ENCODE measurements at places on chromosomes 5 and 9.

DNA sequence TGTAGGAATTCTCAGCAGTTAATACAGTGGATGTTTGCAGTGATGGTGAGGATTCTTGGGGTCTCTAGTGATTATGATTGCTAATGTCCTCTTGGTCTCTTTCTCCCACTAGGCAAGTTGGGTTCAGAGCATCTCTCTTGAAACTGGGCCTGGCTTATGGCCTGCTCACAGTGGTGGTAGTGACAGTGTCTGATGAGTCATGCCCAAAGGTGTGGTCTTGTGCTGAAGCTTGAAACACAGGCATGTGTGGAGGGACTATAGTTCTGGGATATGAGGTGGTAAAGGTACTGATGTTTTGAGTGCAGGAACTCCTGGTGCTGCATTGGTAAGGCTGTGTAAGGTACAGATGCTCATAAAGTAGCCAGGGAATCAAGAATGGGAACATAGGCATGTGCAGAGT is 231.1 kb downstream of the FAM170A start:
- no peak for DNase-seq

- DNase-seq: peak; percentile 47
Observed at GRCh38 chr9:125747053-125747764, at the start of gene PBX3. Gene PBX3 (plus strand): TSS chr9:125747373.

DNA sequence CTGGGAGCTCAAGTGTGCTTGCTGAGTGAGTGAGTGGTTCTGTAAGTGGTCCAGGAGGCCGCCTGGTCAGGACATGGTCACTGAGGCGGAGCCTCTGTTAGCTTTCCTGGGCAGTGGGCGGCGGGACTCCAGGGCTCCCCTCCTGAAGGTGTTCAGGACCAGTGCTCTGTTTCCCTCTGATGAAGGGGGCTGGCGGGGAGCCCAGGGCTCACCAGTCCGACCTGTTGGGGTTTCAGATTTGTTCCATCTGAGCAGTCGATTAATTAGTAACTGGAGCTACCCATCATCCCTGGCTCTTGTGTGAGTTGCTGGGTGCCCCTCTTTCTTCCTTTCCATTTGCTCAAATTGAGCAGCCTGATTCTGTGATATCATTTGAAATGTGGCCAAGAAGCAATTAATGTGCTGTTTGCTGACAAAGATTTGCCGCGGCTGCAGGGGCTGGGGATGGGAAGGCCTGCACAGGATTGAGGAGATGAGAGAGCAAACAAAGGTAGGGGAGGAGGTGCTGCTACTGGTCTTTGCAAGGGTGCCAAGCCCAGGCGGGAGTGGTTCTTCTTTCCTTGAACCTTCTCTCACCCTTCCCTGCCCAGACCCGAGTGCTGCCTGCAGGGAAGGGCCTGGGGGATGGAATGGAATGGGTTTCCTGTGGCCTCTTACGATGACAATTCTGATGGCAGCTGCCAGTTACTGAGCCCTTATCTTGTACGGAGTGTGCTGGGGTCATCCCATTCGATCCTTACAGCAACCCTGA is 92.8 kb upstream of the PITX1 start:
- no peak for DNase-seq

GRCh38 chr9:97969014-97969413 is 14.1 kb upstream of the ANP32B start:
- no peak for DNase-seq

- no peak for DNase-seq
Observed at GRCh38 chr9:80467632-80468031, 895.9 kb downstream of the TLE4 start.

DNA sequence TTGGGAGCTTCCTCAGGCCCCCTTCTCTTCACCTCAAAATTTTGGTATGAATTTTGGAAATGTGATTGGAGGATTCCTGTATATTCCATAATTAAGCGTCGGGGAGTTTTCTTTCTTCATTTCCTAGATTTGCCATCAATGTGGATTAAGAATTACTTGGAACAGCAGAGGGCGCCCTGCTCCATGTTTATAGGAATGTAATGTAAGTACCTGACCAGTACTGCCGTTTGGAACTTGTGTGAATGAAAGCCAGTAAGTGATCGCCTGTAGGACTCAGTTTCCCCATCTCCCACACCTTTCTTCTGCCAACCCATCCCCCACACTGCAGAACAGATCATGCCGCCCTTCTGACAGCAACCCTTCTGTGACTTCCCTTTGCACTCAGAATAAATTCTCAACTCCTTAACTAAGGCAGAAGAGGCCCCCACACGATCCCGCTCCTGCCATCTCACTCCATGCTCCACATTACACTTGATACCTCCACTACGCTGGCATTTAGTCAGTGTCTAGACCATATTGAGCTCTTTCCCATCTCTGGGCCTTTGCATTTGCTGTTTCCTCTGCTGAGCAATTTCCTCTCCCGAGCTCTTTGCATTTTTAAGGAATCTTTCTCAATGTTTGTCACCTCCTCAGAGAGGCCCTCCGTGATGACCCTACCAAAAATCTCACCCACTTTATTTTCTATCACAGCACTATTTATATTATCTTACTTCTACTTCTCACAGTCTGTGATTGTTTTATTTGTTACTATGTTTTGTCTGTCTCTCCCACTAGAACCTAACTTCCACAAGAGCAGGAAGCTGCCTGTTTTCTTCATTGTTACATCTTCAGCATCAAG is 79.5 kb upstream of the HTR4 start:
- peak; percentile 56 for DNase-seq

DNA sequence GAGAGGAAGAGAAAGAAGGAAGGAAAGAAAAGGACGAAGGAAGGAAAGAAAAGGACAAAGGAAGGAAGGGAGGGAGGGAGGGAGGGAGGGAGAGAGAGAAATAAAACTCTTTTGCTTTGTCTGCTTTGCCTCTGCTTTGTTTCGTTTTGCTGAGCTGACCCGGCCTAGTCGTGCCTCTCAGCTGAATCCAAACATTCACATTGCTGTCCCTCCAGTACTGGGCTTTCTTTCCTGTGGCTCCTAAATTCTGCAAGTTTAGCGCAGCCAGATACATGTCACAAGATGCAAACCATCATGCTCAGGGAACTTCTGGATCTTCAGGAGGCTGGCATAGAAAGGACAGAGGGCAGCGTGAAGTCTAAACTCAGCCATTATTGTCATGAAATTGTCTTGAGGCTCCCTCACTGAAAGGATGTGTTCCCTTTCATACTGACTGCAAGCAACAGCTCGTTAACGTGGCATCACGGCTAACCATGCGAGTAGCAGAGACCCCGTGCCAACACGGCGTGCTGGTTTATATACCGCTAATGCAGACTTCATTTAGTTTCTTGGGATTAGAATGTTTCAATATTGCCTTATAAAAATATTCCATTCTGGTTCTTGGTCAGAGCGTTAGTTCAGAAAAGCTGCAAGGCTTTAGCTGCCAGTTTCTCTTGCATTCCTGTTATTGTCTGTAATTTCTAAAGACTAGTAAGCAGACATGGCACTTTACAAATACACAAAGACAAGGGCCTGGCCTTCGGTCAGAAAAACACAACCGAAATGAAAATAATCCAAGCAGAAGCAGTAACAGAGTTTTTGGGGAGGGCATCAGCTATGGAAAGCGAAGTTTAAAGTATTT is 94.2 kb downstream of the TMEM174 start:
- DNase-seq: no peak

DNA sequence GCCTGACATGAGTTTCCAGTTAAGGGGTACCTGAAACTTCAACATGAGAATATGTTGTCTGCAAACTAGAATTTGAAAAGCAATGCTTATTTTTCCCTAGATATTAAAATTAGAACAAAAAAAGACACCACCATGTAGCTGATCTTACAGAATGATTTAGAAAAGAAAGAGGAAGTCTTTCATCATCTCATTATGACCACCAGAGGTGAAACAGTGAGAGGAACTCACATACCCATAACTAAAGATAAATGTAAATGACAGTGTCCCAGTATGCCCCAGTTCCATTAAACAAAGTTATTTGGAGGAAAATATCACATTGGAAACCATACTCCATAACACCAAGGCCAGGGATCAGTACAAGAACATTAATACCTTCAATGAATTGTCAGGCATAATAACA is 6.9 kb downstream of the TAF7 start:
- DNase-seq: no peak

- DNase-seq: no peak
Observed at GRCh38 chr5:38297830-38298608, 39.7 kb downstream of the EGFLAM start.

DNA sequence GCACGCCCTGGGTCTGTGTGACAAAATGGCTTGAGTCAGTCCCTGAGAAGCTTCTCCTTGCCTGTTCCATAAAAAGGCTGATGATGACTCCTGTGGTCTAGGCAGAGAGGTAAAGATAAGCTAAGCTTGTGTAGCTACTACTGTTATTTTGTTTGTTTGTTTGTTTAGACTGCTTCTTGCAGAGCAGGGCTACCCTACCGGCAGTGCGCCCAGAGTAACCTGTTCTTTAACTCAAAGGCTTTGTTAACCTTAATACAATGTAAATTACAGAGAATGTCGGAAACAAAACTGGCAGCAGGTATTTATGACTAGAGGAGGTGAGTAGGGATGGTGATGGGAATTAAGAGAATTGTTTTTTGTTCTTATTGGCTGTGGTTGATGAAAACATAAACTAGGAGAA is 87.6 kb downstream of the F2RL2 start:
- DNase-seq: no peak

GRCh38 chr9:136660971-136661550 is 1.7 kb upstream of the EGFL7 start:
- DNase-seq: no peak

DNA sequence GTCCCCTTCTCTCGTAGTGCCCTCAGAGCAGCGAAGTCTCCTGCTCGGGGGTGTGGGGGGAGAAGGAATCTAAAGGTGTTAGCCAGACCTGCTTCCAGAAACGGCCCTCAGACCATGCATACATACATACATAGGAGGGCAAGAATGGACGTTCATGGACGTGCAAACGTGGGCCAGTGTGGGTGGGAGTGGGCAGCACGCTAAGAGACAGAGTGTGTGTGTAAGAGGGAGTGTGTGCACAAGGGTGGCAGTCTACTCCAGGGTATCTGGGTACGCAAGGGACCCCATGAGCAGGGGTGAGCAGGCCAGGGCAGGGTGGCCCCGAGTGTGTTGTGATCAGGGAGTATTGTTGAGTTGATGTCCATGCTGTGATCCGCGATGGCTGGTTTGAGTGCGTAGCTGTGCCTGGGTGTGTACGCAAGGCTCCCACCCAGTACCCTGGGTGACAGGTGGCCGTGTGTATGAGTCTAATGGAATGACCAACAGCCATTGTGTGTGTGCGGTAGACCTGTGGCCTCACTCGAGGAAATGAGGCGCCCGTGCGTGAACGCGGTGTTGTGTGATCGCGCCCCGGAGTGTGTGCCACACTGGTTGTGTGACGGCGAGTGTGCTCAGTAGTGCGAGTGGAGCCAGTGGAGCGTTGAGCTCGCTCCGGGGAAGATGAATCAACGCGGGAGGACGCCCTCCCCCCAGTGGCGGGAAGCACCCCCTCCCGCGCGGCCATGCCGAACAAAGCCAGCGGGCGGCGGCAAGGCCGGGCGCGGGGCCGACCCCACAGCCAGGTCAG is 826 bp downstream of the GPRIN1 start:
- no peak for DNase-seq

DNA sequence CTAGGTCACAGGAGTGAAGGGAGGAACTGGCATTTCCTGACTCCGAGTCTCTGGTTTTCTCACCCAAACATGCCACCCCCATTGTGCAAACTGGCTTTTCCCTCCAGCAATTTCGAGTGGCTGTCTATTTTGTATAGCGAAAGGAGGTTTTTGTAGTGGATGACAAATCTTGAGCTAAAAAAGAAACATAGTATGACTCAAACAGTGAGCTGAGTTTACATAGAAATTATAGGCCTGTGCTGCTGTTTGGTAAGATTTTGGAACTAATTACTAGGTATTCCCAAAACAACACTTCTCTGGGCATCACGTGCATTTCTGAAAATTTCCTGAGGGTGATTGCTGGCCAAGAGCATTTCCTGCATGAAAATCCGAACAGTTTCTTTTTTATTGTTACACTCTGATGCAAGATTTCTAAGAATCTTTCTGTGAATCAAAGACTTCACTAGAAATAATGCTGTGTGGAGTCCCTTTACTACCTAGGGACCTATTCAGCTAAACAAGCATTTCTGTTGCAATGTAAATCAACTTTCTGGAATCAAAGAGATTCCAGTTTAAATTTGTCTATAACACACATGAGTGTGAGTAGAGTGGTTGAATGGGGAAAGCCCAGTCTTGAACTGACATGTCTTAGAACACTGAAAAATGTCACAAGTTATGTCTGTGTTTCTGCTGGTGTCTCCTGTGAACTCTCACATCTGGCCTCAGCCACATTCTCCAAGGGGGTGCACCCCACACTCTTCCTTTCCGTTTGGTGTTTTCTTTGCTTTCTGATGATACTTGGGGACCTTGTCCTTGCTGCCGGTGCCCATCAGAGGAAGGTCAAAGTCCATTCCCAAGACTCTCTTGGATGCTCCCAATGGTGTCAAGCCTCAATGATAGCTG is 33.3 kb upstream of the DAPK1 start:
- DNase-seq: no peak

Data from naive B cell (primary cell).